ENCODE measurements at places on chromosomes 12 and 14.

DNA sequence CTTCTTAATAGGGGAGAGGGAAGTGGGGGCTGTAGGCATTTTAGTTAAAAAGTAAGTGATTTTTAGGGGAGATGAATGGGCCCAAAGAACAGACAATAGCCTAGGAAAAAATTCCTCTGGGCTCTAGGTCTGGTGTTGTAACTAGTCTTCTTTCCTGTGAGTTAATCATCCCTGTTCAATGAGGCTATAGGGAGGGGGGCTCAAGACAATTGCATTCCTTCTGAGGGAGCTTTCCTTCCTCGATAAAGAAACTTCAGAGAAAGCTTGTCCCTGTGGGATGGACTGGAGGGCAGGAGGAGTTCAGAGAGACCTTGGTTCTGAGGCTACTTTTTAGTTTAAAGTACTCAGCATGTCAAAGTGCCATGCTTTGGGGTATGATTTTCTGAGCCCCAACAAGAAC is 127.2 kb downstream of the BBS10 start:
- no peak for DNase-seq

- DNase-seq: no peak
These were observed 113.0 kb downstream of the SEC23A start for GRCh38 chr14:38989922-38990546.

GRCh38 chr14:79791055-79791732 is 420.1 kb downstream of the DIO2 start:
- no peak for DNase-seq

DNA sequence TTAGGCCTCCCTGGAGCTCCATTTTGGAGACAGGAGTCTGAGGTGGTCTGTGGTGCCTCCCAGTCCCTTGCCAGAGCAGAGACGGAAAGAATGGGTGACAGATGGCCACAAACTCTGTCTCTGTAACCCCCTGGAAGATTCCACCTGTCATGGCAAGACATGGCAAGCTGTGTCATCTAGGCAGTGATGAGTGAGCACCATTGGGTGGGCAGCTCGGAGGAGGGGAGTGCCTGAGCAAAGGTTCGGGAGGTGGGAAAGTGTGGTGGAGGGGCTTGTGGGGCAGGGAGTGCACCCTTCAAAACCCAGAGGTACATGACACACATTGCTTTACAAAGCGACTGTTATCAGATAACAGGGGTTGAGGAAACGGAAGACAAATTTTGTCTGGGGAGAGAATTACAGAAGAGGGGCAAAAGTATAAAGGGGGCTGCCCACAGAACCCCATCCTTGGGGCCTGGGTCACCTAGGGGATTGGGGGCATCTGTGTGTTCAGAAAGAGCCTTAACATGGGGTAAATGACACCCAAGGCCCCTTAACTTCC is 3.5 kb downstream of the RIN3 start:
- DNase-seq: no peak

GRCh38 chr12:106171117-106171750 is 32.5 kb upstream of the NUAK1 start:
- DNase-seq: no peak

DNA sequence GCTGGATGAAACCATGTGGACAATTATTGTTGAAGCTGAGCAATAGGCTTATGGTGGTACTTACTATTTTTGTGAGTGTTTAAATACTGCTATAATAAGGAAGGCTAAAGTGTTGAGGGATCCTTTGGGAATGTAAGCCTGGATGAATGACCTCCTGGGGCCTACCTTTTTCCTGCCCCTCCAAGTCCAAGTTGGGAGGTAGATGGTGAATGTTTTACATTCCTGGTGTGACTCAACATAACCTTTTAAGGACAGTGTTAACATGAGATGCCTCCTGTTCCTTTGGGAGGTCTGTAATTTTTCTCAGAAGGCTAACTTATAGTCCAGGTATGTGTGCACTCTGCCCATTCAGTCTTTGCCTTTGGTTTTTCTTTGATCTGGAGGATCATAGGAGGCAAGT is 315.9 kb downstream of the NRXN3 start:
- no peak for DNase-seq

- DNase-seq: no peak
These were observed 43.6 kb downstream of the ZCRB1 start for GRCh38 chr12:42282294-42282693.

DNA sequence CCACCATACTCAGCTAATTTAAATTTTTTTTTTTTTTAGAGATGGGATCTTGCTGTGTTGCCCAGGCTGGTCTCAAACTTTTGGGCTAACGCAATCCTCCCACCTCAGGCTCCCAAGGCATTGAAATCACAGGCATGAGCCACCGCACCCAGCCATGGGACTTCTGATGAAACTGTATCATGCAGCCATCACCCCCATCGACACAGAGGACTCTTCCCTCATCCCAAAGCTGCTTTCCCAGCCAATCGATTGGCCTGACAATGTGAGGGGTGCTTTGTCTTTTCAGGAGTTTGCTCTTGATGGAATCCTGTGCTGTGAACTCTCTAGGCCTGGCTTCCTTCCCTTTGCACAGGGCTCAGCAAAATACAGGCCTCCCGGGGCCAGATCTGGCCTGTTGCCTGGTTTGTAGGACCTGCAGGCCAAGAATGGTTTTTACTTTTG is 59.6 kb upstream of the NCOR2 start:
- peak; percentile 93 for DNase-seq

DNA sequence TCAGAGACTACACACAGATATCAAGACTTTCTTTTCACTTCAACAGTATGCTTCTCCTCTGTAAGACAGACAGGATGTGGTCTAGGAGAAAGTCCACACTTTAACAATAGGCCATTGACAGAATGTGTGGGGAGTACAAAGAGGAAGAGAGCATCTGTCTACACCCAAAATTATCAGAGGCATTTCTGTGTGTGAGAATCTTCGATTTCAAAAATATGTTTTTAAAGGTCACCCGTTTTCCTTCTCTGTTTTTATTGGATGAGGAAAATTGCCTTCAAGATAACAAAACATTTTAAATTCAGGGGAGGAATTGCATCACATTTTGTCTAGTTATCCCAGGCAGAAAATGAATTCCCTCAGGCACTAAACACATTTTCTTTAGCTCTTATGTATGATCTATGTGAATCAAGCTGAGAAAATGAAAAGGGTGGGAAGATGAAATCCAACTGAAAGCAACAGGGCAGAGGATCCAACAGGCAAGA is 16.4 kb downstream of the NAV3 start:
- peak; percentile 52 for DNase-seq

DNA sequence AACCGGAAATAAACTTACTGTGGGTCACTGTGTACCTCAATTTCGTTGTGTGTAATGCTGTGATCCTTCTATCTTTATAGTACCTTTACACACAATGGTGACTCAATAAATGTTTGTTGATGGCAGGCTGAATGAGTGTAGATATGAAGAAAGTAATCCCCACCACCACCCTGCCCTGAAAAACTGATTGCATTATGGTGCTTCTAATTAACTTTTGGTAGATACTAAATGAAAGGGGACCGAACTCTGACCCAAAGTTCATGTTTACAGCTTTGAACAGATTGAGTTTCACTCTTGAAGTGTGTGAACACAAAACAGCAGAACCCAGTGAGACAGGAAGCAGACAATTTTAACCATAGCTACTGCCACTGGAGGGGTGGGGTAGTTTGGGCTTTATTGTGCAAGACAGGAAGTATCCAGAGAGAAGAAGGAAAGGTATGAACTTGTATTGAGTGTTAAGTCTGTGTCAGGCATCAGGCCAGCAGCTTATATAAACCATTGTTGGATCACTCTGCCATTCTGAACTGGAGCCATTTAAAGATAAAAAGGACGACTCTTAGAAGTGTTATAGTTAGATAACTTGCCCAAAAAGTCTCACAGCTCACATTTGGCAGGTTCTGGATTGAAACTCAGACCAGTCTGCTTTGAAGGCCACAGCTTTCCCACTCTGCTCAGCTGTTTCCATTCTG is 197.0 kb upstream of the AMIGO2 start:
- peak; percentile 87 for DNase-seq

DNA sequence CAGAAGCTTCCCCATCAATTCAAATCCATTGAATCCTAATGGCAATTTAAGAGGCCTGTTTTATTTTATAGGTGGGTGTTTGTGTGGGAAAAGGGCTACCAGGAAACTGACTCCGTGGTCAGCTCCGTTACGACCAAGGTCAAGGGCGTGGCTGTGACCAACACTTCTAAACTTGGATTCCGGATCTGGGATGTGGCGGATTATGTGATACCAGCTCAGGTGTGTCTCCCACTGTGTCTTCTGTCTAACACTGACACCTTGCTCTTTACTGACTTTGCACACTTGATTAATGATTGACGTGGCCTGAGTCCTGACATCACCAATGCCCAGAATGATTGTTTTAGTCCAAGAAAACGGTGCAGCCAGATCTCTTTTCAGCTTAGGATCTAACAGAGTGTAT is 7.1 kb downstream of the P2RX4 start:
- DNase-seq: no peak

DNA sequence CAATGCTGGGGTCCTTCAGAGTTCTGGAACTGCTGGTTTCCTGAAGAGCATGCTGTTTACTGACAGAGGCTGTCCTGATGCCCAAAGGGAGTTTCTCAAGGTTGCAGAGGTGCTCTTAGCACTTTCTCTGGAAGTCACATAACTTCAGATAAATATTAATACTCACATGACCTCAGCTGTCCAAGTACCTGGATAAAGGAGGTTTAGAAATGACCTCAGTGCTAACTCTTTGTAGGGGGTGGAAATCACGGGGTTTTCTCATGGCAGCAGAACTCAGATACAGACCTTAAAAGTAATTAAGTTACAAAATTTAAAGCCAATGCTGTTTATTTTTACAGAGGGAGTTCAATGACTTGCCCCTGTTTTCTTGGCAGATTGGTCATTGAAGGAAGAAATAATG is 225.9 kb downstream of the MSRB3 start:
- no peak for DNase-seq
